ENCODE measurements at places on chromosomes 2 and 18. TPM values are rescaled to one million over a fixed set of nuclear protein-coding genes. Genes with fewer than 3 reads are reported as not detected.

SCG2 gene
- total RNA-seq, result 6.7 TPM

SPEG gene
- total RNA-seq, result 29.4 TPM

FARP2 gene
- 138 TPM for total RNA-seq

ANKRD30BL gene
- total RNA-seq, result not detected

PSD4 gene
- total RNA-seq, result 68.4 TPM

CNRIP1 gene
- total RNA-seq, result 8.0 TPM

FAM228B gene
- 7.4 TPM for total RNA-seq

DNA sequence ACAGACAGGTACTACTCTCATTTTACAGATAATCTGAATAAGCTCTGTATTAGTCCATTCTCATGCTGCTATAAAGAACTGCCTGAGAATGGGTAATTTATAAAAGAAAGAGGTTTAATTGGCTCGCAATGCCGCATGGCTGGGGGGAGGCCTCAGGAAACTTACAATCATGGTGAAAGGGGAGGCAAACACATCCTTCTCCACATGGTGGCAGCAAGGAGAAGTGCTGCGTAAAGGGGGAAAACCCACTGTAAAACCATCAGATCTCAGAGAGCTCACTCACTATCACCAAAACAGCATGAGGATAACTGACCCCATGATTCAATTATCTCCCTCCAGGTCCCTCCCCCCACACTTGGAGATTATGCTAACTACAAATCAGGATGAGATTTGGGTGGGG is 254.4 kb downstream of the KCNE4 start:
- DNase-seq, result no peak

GRCh38 chr2:84942964-84943421 is 28.0 kb upstream of the KCMF1 start:
- DNase-seq, result no peak

DNA sequence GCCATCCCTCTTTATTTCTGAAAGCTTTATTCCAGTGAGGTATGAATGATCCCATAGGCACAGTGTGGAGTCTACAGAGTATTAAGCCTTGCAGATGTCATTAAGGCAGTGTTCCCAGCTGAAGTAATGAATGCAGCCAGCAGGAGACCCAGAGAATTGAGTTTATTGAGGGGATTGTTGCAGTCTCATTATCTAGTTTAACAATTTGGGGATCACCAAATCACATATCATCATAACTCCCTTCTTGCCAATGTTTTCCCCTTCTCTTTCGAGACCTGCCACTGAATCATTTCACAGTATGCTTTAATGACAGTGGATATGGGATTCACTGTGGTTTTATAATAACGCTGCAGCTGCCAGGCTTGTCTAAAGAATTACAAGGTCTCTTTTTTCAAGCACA is 249.3 kb upstream of the FSHR start:
- no peak for DNase-seq

DNA sequence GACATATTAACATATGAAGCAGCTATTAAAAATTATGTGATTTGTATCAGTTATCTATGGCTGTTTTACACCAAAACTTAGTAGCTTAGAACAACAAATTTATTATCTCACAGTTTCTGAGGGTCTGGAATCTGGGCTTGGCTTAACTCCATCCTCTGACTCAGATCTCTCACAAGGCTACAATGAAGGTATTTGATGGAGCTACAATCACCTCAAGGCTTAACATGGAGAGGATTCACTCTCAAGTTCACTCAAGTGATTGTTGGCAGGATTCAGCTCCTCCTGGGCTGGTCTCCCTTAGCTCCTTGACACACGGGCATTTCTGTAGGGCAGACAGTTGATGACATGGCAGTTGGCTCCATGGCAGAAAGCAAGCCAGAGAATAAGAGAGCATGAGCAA is 133.0 kb upstream of the SLC14A2 start:
- DNase-seq, result no peak

GRCh38 chr18:48153613-48154481 is 223.4 kb upstream of the SMAD2 start:
- DNase-seq, result no peak

- no peak for DNase-seq
Measured at GRCh38 chr2:36800381-36800780, 103.9 kb downstream of the VIT start.

GRCh38 chr2:53484531-53484930 is 283.1 kb upstream of the CHAC2 start:
- DNase-seq, result no peak

GRCh38 chr2:164453656-164454305 is 167.5 kb downstream of the GRB14 start:
- no peak for DNase-seq

DNA sequence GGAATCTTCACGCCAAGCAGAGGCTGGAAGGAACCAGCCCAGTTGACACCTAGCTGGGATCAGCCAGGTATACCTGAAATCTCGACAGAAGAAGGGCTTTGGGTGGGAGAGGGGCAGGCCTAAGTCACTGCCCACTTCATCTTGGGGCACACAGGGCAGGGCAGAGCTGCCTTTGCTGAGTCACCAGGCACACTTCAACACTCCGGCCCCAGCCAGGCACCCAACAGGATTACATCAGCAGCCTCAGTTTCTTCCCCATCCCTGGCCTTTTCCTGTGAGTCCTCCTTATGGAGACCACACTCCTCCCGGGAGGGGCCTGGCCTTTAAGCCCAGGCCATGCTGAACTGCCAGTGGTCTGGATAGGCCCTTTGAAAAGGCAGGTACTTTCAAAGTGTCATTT is 201.7 kb upstream of the HS6ST1 start:
- DNase-seq, result no peak

- DNase-seq, result no peak
Measured at GRCh38 chr18:5513947-5514346, 29.9 kb downstream of the EPB41L3 start.

- no peak for DNase-seq
Measured at GRCh38 chr18:13235421-13235831, 16.9 kb downstream of the LDLRAD4 start.

DNA sequence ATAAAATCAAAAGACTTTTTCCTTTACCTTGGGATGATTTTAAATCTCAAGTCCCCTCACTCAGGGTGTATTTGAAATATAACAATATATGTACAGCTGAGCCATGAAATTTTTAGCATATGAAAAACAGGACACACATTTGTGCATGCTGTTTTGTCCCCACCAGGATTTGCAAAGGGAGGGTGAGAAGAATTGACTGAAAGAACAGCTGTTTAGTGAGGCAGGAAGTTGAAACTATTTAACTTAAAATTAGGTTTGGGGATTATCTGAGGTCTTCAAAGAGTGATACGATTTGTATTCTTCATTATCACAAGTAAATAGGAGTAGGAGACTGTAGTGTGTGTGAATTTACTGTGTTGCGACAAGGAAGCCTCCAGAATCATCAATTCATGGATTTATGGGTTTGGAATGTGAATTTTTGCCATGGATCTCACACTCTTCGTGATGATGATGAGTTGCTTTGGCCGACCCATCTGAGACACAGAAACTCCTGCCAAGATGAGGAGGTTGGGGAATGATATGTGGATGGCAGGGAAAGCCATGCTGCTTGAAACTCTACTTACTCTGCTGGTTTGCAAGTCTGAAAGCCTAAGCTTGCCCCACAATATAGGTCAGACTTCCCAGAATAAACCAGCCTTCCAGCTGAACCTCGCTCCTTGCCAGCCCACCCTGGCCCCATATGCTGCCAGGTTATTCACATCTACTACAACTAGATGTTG is 31.0 kb upstream of the SPATS2L start:
- DNase-seq, result no peak

GRCh38 chr2:27191070-27191829 is 20.6 kb upstream of the ATRAID start:
- DNase-seq, result no peak

- no peak for DNase-seq
Measured at GRCh38 chr2:47486841-47487497, 84.0 kb downstream of the MSH2 start.
